Stimulated activated CD4-positive, alpha-beta T cell treated with anti-CD3 and anti-CD28 coated beads, Interleukin-1b, Interleukin-23, amount 100 ng/mL, for 24 hours (primary cell): ENCODE measurements at places on chromosomes 7 and 10.
A peak's percentile ranks its signal among the peaks of the same experiment; 100 is the strongest.

GRCh38 chr7:150356265-150356897 lies 12.2 kb upstream of the REPIN1 start:
- no peak for DNase-seq

DNA sequence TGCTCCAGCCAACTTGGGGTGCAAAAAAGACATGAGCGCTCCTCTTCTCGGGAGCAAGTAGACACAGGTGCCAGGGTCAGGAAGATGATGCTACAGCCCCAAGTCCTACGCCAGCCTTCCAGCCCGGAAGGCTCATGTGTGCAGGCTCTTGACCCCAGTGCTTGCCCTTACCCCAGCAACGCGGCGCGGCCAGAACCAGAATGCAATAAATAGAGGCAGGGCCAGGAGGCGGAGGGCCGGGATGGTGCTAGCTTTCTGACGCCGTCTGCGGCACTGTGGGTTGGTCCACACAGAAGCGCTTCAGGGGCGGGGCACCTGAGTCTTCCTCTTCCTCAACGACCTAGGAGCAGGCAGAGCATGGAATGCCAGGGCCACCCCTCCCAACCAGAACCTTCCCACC lies 15.0 kb upstream of the BAZ1B start:
- DNase-seq: no peak

DNA sequence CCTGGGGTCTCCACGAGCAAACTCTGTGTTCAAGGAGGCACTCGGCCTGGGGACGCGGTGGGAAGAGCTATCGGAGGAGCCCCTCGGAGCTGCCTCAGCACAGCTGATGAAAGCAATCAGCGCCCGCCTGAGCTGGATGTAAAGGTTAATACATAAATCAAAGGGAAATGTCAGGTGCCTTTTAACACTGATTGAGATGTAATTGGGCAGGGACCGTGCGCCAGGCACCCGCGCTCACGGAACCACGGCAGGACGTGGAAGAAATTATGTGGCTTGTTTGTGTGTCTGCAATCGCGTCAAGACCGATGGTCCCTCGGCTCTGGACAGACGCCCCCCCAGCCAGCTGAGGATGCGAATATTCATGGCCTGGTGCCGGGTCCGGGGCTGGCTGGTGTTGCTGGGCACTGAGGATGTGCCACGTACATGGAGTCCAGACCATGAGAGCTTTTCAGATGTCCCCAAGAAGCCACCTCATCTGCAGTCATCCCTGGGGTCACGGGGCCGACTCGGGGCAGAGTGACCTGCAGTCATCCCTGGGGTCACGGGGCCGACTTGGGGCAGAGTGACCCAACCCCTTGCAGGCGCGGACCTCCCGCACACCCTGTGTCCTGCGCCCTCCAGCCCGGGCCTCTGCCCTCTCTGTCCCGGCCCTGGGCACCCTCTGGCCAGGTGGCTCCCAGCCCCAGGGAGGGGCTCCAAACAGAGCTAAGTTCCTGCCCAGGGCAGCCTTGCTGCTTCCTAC lies 15.6 kb downstream of the FOXL3 start:
- DNase-seq: no peak

- DNase-seq: no peak
Measured at GRCh38 chr7:43758822-43759683, 573 bp downstream of the BLVRA start.

GRCh38 chr7:83149466-83149865 lies 13.2 kb downstream of the PCLO start:
- no peak for DNase-seq

DNA sequence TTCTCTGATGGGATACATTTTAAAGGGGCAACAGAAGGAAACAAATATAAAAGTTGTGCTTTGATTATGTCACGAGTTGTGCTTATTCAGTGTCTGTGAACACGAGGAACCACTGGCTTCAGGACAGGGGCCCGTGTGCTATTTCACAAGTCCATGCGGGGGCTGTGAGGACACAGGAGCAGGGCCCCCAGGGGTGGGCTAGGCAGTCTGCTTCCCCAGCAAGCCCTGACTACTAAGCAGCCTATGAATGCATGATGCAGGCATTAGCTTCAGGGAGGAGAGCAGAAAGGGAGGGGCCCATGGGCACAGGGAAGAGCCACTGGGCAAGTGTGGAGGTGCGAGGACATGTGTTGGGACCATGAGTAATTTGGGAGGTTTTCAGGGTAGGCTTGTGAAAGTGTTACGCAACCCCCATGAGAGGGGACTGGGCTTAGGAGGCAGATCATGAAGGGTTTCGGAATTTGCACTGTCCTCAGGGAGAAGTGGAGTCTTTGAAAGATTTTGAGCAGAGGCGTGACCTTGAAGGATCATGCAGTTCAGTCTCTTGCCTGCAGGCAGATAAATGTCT lies 424.9 kb downstream of the CALN1 start:
- no peak for DNase-seq

- DNase-seq: no peak
Measured at GRCh38 chr10:90458054-90458453, 399.8 kb downstream of the HTR7 start.

DNA sequence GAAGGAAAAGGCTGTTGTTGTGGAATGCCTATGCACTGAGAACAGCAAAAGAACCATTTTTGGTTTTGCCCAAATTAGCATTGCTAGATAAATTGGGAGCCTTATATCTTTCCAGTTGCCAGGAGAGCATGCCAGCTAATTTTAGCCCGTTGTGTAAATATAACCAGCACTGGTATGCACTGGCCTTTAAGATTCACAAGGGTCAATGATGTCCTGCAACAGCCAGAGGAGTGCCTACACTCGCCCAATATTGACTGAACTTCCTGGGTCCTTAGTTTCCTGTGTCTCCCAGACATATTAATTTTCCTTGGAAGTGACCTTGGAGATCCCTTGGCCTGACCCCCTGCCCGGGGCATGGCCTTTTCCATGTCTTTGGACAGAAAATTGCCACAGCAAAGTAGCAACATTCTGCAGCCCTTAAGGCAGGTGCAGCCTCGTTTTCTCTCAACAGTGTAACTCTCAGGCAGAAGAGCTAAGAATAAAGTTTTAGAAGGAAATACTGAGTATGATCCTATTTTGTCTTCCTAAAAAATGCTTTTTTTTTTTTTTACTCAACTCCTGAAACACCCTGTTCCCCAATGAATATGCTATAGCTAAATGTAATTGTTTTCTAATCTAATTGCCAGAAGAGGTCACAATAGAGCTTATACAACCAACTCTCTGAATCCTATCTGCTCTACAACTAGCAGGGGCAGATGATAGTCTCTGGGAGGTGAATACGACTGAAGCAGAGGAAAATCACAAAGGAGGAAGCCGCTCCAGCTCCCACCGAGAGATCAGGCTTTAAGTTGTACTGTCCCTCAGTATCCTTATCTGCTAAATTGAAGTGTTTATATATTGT lies 131.9 kb upstream of the PCGF5 start:
- no peak for DNase-seq

- DNase-seq: no peak
Measured at GRCh38 chr10:26243351-26243720, 26.8 kb downstream of the GAD2 start.

DNA sequence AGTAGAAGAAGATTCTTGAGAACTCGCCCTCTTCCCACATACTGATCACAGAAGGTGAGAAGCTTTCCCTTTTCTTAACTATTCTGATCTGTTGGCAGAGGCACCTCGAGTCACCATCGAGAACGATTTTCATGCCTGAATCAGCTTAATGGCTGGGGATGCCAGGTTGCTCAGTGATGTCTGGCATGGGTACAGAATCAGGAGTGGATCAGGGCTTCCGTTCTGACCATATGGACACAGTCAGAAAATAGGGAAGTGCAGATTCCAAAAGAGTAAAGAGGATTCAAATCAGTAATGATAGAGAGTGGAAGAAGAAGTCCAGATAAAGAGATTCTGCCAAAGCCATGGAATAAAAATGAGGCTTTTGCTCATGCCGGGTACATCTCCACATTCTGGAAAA lies 52.0 kb upstream of the GRB10 start:
- no peak for DNase-seq

- DNase-seq: peak; percentile 40
Measured at GRCh38 chr10:71486484-71487114, 89.9 kb downstream of the CDH23 start.

- no peak for DNase-seq
Measured at GRCh38 chr7:111729483-111729882, 167.2 kb upstream of the IMMP2L start.

- no peak for DNase-seq
Measured at GRCh38 chr7:2601065-2601464, 30.7 kb upstream of the TTYH3 start.

DNA sequence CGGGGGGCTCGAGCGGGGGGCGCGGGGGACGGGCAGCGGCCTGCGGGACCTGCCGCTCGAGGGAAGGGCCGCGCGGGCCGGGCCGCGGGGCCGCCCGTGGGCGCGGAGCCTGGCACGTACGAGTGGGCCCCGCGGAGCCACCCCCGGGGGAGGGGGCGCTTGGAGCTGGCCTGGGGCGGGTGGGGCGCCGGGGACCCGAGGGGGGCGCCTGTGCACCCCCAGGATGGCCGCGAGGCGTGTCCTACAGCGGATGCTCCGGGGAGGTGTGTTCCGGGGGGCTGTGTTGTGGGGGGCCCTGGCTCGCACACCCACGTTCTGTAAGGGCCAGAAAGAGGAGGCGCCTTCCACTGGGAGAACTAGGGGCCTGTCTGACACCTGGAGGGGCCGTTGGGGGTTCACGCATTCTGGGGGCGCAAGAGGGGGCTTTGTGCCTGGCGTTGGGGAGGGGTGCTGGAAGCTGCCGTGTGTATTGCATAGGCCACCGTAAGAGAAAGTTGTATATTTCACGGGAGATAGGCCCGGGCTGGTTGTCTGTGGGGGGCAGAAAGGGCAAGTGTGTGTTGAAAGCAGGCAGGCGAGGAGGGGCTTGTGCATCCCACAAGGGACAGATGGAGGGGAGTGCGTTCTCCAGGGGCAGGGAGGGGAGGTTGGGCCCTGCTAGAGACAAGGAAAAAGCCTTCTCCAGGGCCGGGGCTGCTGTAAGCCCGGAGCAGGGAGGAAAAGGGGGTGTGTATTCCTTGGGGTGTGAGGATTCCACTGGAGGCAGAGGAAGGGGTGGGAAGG lies 663 bp downstream of the VPS37D start:
- no peak for DNase-seq

GRCh38 chr10:31272841-31273240 lies 46.2 kb upstream of the ZEB1 start:
- DNase-seq: no peak

DNA sequence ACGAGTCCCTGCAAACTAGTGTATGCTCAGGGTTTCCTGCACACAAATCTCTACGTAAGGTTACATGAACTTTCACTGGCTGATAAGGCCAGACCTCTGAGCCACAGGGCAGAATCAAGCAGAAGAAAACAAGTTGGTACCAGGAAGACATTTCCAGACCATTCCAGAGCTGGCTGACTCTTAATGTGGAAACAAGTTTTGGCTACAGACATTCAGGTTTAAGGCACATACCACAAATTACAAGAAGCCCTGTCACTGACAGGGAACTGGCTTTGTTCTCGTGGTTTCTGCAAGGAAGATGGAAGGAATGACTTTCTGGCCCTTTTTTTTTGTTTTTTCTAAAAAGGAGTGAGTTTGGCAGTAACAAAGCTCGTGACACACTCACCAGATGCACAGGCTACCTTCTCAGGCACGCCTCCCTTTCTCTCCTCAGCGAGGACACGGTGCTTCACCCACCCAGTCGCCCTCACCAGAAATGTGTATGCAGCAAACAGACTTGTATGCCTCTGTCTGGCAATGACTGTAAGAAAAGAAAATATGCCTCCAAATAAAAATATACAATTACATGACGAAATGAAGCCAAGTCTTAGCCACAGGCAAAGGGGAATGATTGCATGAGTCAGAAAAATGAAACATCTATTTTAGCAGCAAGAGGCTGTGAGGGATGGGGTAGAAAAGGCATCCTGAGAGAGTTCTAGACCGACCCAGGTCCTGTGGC lies 22.6 kb downstream of the PLAC9 start:
- DNase-seq: no peak

DNA sequence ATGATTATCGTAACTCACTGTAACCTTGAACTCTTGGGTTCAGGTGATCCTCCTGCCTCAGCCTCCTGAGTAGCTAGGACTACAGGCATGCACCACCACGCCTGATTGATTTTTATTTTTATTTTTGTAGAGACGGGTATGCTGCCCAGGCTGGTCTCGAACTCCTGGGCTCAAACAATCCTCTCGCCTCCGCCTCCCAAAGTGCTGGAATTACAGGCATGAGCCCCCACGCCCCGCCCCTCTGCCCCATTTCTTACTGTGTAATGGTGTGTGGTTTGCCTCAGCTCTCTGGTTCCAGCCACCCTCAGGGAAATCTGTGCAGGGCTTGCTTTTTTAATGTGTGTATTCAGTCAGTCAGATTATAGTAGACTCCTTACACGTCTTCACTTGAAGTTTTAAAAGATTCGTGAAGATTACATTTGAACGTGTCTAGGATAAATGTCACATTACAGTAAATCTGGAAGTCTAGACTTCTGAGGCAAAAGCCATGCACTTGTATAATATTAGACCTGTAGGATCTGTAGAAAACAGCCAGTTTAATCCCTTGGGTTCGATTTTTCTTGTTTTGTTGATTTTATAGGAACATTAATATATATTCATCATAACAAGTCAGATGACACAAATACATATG lies 276.2 kb downstream of the CAMK1D start:
- no peak for DNase-seq

GRCh38 chr7:121410829-121411596 lies 14.9 kb upstream of the FAM3C start:
- DNase-seq: no peak

DNA sequence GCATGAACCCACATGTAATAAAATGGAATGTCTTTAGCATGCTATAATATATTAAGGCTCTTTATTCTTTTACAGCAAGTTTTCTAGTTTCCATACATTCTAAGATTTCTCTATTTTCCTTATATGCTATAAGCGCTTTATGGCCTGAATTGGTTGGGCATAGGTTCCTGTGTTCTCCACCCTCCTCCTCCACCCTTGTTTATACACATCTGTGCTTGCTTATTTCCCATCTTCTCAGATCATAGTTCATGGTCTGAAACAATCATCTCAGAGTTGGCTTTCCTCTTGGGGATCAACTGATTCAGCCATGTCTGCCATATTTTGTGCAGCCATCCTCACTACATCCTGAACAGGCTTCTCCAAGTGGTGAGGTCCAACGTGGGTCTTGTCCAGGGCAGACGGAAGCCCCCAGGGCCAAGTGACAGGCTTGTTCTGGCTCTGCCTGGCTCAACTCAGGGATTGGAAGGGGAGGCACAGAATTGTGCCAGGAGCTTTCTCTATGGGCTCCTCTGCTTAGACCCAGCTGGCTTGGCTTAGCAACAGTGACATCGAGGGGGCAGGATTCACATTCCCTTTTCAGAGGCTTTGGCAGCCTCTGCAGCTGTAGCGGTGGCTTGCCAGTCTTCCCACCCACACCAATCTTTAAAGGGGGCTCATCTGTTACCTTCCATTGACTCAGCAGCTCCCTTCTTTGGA lies 327.3 kb downstream of the PTEN start:
- DNase-seq: no peak

GRCh38 chr7:22110881-22111280 lies 165.2 kb upstream of the CDCA7L start:
- no peak for DNase-seq
